Activated gamma-delta T cell treated with anti-CD3 and anti-CD28 coated beads, Interleukin-2, amount 50 U/mL, for 16 hours (primary cell): ENCODE measurements at places on chromosomes 7 and 10.

DNA sequence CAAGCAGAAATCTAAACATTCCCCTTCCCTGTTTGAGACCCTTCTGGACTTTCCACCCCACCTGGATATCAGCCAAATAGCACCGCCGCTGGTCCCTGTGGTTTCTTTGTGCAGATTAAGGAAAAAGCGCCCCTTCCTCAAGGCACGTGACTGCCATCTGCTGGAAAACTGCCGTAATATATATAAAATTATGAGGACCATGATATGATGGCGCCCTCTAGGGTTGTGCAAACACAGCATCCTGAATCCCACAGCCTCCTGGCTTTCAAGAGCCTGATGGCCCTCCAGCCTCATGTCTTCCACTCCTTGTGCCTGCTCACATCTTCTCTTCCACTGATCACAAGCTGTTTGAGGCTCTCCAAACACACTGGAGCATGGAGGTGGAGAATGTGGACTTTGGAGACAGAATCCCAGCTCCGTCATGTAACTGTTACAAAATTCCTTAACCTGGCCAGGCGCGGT lies 121.3 kb downstream of the MYL10 start:
- DNase-seq: no peak

DNA sequence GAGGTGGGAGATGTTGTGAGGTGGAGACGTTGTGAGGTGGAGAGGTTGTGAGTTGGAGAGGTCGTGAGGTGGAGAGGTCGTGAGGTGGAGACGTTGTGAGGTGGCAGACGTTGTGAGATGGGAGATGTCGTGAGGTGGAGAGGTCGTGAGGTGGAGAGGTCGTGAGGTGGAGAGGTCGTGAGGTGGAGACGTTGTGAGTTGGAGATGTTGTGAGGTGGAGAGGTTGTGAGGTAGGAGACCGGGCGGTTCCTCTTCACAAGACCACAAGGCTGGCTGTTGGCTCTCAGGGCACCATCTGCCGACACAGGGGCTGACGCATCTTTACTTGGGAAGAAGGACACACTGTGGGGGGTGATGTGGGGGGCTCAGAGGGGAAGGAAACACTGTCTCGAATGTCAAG lies 34.7 kb upstream of the SHH start:
- no peak for DNase-seq

GRCh38 chr7:47266799-47267198 lies 315.1 kb downstream of the TNS3 start:
- no peak for DNase-seq

DNA sequence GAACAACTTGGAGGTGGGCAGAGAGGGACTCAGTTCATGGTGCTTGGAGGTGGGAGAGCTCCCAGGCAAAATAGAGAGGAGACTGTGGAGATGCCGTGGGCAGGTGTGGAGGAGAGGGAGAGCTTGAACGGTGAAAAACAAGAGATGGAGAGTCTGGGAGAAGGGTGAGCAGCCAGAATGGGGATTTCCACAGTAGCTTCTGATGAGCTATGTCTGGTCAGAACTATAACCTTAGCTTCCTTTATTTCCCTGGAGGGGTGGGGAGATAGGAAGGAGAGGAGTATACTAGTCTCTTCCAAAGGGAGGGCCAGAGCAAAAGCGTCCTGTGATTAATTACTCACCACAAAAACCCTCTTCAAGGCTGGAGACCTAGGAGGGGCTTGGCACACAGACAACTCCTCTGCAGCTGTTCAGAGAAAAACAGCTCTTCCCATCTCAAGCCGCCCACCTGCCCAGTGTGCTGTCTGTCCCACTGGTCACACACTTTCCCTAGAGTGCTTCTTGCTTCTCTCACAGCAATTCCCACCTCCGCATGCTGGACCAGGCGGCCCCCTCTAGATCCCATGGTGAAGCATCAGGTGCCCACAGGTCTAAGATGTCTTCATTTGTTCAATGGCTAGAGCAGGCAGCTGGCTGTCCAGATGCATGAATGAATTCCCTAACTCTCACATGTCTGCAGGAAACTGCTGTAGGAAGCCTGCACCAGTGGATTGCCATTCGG lies 41.9 kb downstream of the TAS2R41 start:
- DNase-seq: no peak

- DNase-seq: no peak
These were observed 135.2 kb downstream of the DIP2C start for GRCh38 chr10:554182-554848.

DNA sequence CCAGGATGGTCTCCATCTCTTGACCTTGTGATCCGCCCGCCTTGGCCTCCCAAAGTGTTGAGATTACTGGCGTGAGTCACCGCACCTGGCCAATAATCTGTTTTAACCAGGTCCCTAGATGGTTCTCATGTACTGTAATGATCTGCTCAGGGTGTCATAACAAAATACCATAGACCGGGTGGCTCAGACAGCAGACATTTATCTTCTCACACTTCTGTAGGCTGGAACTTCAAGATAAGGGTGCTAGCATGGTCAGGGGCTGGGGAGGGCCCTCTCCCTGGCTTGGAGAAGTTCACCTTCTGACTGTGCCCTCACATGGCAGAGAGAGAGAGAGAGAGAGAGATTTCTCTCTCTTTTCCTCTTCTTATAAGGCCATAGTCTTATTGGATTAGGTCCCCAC lies 279.4 kb upstream of the LYZL1 start:
- no peak for DNase-seq

DNA sequence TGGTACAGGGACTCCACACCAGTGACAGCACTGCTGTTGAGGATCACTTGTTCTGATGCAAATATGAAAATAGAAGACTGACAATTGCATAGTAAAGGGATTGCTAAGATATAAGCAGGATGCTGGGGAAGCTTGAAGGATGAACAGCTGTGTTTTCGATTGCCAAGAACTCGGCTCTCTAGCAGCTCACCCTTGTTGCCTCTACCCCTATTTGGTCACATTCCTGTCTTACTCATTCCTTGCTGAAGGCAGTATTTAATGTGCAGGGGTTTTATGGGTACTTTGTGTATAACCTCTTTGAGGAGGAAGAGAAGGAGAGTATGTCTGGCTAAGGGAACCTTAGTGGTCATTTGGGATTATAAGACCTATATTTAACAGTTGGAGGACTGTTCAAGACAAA lies 218.8 kb downstream of the AUTS2 start:
- DNase-seq: no peak

DNA sequence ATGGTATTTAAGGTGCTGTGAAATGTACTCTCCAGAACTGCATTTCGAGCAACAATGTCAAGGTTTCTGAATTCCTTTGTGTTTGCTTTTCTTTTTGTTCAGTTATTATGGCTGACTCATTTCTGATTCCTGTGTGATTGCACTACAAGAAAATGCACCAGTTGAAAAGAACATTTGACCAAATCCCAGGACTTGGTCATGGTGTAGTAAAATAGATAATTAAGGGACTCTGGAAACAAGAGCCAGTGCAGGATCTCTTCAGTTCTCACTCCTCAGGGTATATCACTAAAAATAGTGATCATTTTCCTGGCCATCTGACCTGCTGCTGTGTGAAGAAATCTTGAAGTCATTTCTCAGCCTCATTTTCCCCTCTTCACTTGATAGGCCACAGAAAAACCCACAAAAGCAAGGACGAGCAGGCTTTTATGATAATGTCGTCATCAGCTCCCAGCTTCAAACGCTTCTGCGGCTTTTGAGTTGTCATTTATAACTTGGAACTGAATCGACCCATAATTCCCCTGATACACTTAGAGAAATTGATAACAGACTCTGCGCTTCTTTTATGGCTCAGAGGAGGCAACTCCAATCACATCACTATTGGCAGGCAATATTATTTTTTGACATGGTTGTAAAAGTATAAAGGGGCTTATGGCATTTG lies 274.7 kb downstream of the HDAC9 start:
- no peak for DNase-seq

DNA sequence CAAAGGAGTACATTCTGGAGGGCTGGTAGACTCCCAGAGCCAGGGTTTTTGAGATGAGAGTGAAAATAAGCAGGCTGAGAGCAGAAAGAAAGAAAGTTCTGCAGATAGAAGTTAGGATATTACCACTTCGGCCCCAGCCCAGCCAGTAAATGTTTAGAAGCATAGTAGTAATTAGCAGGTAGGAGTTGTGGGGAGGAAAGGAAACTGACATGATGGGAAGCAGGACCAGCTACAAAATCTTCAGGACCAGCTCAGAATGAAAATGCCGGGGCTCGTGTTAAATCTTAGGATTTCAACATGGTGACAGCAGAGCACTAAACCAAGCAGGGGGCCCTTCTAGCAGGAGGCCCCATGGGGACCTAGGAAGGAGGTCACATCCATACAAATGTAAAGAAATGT lies 28.7 kb downstream of the PRSS2 start:
- DNase-seq: no peak

DNA sequence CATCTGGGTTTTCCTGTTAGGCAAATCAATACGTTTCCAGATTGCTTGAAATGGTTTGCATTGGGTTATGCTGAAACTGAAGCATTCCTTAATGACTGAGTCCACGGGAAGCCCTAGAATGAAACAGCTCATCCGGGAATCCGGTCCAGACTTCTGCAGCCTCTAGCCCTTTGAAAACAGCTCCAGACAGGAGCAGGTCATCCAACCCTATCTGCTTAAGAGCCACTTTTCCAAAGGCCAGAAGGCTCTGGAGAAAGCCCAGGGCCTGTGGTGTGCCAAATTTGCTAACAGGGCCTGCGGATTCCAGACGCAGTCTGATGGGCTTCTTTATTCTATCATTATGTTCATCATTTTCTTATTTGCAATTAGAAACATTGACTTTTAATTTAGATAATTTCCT lies 265.4 kb downstream of the SKIDA1 start:
- no peak for DNase-seq

DNA sequence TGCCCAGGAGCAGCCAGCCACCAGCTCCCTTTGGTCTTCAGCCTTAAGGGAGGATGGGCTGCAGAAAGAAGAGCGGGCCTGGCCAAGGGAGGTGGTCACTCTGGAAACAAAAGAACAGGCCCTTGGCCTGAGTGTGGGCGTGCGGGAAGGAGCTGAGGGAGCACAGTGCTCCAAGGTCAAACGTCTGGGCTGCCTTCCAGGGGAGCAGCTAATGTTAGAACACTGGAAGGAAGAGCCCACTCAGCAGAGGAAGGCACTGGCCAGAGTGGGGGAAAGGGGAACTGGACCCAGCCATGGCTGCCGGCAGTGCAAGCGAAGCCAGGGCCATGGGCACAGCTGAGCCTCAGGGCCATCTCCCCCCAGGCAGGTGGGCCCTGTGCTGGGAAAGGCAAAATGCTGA lies 42.7 kb downstream of the FAM53B start:
- DNase-seq: no peak

GRCh38 chr7:126635545-126635944 lies 617.2 kb downstream of the GRM8 start:
- DNase-seq: no peak

GRCh38 chr7:148011753-148012152 lies 578.8 kb upstream of the C7orf33 start:
- DNase-seq: no peak

DNA sequence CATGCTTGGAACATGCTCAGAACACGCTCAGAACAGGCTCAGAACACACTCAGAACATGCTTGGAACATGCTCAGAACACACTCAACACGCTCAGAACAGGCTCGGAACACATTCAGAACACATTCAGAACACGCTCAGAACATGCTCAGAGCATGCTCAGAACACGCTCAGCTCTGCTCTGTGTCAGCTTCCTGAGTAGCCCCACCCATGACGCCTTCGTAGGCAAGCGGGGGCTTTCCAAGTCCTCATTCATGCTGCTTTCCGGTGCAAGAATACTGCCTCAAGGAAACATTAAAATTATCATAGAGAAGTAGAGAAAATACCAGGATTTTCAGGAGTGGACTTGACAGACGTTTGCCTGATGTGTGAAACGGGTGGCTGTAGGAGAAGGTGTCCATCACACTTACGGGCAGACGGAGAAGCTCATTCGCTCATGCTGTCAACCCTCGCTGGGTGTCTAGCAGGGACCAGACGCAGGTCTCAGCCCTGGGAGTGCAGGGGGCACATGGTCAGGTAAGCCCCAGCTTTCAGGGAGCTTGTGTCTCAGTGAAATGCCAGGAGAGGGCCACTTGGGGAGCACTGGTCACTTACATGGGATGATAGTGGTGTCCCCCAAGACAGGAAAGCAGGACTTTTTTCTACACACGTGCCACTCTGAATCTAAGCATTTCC lies 24.7 kb downstream of the EN2 start:
- no peak for DNase-seq

GRCh38 chr7:30225863-30226613 lies 58.4 kb upstream of the ZNRF2 start:
- no peak for DNase-seq

GRCh38 chr7:155591055-155591775 lies 44.9 kb upstream of the CNPY1 start:
- DNase-seq: no peak

DNA sequence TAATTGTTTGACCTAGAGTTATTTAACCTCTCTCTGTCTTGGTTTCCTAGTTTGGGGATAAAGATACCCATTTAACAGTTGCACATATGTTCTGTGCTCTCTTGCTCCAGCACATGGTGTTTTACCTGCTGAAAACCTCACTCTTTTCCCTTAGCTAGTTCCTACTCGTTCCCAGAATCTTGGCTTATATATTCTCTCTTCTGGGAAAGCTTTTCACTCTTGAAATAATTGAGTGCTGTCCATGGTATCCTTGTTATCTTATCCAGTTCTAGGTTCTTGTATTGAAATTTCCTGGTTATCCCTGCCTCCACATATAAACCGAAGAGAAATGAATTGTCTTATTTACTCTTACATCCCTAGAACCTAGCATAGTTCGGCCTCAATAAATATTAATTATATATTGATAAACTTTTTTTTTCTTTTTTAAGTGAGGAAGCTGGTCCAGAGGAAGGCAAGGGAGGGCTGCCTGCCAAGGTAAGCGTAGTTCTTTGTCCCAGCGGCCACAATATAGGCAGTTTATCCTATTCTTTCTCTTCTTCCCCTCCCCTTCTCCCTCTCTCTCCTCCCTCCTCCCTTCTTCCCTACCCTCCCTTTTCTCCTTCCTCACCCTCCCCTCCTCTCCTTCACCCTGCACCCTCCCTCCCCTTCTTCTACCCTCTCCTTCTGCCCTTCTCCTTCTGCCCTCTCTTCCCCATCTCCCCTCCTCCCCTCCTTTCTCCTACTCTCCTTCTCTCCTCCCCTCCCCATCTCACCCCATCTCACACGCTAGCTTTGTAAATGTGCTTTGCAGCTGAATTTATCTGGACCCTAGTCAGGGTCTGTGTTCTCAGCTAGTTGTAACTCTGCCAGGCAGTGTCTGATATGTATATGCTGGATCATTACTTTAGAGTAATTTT lies 7.9 kb downstream of the WEE2 start:
- no peak for DNase-seq
